Osteocyte (in vitro differentiated cells): ENCODE measurements at places on chromosomes 3 and 15. TPM values are rescaled to one million over a fixed set of nuclear protein-coding genes. Genes with fewer than 3 reads are reported as not detected.

NME9 gene
- total RNA-seq = not detected in 2 replicates

MGLL gene
- total RNA-seq = 102 and 112 TPM in 2 replicates

EPHA3 gene
- total RNA-seq = 0.94 and 1.6 TPM in 2 replicates

JAGN1 gene
- 28.5 and 31.5 TPM in 2 replicates for total RNA-seq

SHQ1 gene
- 18.0 and 19.2 TPM in 2 replicates for total RNA-seq

CD96 gene
- not detected in 2 replicates for total RNA-seq

XCR1 gene
- total RNA-seq = not detected in 2 replicates

SAMMSON gene
- not detected in 2 replicates for total RNA-seq

CSTA gene
- not detected in 2 replicates for total RNA-seq

PRICKLE2 gene
- 24.7 and 25.2 TPM in 2 replicates for total RNA-seq

RETNLB gene
- not detected in 2 replicates for total RNA-seq

ZNF80 gene
- total RNA-seq = not detected in 2 replicates

GOLGA6L4 gene
- 4.9 and 5.1 TPM in 2 replicates for total RNA-seq

PDZRN3 gene
- total RNA-seq = 34.1 and 35.1 TPM in 2 replicates

POPDC2 gene
- 2.1 and 2.4 TPM in 2 replicates for total RNA-seq

HACD2 gene
- total RNA-seq = 63.8 and 69.4 TPM in 2 replicates

TM4SF18 gene
- 2.2 and 3.7 TPM in 2 replicates for total RNA-seq
